ENCODE measurements at places on chromosomes 12 and 14.

- DNase-seq = no peak
These were observed 44.6 kb upstream of the CNTN1 start for GRCh38 chr12:40647651-40648050.

GRCh38 chr12:93712200-93712599, 35.0 kb downstream of the CRADD start:
- DNase-seq = no peak

DNA sequence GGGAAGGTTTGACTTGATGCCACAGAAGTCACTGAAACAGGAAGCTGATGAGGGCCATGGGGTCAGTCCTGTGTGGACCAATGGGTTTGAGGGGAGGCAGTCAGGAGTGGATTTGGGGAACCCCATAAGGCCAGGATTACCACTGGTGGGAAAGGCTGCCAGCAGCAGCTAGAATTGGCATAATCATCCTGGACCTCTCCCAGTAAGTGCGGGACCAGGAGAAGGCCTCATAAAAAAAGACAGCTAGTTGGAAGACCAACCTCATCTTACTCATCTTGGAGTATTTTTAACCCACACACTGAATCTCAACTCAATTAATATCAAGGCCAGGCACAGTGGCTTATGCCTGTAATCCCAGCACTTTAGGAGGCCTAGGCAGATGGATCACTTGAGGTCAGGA, 22.7 kb downstream of the TBX3 start:
- no peak for DNase-seq

- no peak for DNase-seq
These were observed 69.2 kb upstream of the LTA4H start for GRCh38 chr12:96104566-96104965.

DNA sequence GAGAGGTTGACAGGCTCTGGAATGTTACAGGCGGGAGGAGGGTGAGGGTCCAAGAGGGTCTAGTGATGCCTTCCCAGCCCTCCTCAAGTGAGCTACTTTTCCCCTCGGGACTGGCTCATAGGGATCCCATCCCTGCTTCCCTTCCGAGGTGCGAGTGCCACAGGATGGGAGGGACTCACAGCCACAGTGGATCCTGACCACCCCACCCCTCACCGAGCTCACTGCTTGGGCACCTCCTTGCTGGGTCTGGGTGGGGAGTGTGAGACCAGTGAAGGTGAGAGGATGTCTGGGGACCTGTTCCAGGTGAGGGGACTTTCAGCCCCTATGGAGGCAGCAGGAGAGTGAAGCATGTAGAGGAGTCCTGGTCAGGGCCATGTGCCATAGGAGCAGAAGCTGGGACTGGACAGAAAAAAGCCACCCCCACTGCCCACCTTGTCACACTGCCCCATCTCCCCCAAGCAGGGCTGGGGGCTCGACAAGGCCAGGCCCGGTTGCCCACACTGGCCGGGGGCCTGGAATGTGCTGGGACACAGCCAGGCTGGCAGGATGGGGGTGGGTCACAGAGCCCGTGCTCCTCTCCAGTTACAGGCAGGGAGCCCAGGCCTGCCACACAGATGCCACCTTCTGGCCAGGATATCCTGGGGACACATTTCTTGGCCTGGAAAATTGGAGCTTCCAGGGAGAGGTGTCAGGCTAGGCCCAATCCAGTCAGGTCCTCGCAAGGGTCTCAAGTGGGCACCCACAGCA, 1.7 kb upstream of the TNS2 start:
- peak; percentile 71 for DNase-seq

DNA sequence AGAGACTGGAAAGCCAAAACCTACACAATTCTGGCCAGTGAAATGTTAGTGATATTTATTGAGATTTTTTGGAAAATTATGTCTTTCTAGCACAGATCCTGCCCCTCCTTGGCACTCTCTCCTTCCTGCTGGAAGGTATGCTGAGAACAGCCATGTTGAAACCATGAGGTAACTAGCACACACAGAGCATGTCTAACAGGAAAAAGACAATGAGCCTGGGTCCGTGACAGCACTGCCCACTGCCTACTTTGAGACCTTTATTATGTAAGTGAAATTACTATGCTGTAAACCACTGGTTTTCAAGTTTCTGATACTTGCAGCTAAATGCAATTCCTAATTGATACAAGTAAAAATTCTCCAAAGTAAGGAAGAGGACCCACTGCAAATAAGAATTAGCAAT, 81.6 kb upstream of the SINHCAF start:
- no peak for DNase-seq

DNA sequence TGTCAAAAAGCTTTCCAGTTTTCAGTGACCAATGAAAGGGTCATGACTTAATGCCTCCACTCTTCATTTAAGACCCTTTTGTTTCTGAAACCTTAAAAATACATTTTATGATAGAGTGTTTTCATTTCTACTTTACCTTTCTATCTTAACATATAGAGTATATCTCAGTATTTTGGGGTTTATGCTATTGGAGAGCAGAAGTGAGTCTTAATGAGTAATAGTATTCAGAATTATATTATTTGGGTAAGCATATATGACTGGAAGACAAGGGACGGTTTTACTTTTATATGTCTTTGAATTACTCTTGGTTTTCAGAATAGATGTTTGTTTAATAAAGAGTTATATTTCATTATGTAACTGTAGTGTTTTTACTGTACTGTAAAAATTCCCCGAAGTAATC, 10.8 kb downstream of the ARHGAP5 start:
- no peak for DNase-seq

DNA sequence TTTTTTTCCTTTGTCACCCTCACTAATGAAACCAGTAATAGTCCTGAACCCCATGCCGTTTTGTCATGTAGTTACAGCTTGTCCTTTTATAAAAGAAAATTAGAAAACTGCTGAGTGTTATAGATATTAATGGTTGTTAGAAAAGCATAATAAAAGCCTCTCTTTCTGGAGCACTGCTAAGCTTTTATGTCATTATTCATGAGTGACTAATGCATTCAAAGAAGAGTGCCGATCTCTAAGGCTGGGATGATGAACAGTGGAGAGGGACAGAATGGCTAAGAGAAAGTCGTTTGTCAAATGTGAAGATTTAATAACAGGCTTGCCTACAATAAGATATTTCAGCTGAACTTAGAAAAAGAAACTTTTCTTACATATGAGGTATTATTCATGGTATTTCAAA, 121.6 kb downstream of the MGAT4C start:
- no peak for DNase-seq

DNA sequence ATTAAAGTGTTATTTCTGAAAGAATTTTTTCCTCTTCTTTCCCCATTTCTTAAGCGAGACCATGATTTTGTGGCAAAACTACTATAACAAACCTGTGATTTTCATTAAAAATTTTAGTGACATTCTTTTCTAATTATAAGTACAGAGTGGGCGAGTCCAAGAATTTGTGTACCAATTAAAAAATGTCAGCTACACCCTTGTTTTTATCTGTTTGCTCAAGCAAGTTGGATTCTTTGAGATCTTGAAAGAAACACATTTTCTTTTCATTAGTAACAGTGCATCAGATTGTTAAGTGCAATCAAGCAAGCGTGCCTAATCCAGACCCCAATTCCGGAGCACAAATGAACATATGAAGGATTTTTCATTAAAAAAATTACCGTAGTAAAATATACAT, 338.8 kb upstream of the DDHD1 start:
- no peak for DNase-seq

- no peak for DNase-seq
These were observed 10.3 kb downstream of the ZBTB39 start for GRCh38 chr12:56995930-56996496.

GRCh38 chr12:42696406-42697149, 107.0 kb upstream of the PRICKLE1 start:
- DNase-seq = peak; percentile 89

DNA sequence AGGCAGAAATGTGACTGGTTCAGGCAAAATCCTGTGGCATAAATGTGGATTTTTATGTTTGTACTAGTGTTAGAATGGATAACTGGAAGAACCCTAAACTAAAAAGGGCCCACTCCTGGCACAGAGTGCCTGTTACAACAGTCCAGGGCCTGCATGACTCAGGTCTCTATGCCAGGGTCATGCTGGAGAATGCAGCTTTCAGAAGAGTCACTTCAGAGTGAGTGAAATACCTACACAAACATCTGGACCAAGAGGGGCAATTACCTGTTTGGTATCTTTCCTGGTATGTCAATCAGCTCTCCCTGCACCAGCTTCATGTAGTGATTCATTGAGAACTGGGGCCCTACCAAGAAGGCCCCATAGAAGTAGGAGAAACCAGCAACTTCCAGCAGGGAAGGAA, 10.0 kb downstream of the EMG1 start:
- no peak for DNase-seq

- no peak for DNase-seq
These were observed 18.6 kb downstream of the PSMC1 start for GRCh38 chr14:90274808-90275457.

- peak; percentile 60 for DNase-seq
These were observed 62.3 kb downstream of the BEGAIN start for GRCh38 chr14:100524933-100525243.

GRCh38 chr14:35301735-35302528, 9.8 kb downstream of the PSMA6 start:
- DNase-seq = no peak

DNA sequence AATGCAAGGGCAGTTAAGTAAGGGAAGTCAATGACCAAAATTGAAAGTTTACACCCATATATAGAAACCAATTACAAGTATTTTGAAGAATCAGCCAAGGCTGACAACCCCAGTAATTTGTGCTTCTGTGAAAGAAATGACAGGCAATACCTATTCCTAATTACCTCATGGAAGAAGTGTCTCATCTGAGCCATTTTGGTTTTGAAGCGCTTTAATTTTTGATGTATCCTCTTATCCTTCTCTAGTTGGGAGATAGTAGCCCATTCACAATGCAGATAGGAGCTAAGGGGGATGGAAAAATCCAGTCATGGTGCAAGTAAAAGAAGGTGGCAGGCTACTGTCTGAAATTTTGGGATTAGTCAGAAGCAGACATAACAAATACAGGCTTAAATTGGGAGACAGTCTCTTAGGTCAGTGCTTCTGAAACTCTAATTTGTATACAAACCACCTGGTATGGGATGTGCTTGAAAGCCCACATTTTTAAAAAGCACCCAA, 30.4 kb upstream of the SUPT16H start:
- DNase-seq = no peak

DNA sequence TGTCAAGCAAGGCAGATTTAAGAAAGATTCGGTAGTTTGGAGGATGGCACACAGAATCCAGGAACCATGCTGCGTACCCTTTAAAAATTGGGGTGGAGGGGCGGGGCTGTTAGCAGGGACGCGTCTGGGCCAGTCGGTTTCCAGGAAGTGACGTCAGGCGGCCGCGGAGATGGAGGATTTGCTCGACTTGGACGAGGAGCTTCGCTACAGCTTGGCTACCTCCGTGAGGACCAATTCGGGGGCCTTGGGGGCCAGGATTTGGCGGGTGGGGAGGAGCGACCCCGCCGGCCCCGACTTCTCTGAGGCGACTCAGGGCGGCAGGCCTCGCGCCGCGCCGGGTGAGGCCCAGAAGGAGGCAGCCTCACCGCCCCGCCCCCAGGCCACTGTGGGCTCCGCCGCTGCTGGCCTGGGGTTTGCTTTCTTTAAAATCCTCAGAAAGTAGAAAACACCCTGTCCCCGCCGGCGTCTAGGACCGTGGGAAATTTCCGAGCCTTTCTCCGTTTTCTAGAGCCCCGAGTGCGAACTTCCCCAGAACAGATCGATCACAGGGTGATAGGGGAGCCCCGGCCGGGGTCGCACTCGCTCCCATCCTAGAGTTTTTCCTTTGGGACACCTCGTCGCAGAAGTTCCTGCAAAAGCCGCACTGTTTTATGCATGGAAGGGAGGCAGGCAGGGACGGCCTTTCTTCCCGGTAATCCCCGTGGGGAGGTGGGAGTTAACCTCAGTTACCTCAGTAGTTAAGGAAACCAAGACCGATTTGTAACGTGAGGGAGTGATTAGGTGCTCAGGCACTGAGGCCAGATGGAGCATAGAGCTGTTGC, at the start of gene IFT43:
Gene IFT43 (plus strand): TSS at position 146 of the 821 bp plus-strand sequence. CDS start 24 bp downstream, at position 170.
- peak; percentile 94 for DNase-seq

GRCh38 chr12:42118136-42118879, 26.4 kb downstream of the GXYLT1 start:
- no peak for DNase-seq

DNA sequence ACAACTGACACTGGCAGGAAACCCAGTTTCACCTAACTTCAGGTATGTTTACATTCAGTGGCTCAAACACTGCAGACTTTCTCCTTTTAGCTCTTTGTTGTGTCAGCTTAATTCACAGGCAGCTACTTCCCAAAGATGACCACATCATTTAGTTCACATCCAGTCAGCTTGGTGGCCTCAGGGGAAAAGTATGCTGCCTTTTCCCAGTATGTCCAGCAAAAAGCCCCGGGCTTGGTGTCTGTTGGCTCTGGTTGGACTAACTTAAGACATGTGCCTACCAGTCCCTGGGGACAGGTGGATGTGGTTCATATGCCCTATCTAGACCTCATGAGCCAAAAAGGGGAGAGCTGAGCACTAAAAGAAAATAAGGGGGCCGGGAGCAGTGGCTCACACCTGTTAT, 56.4 kb downstream of the GOLGA5 start:
- no peak for DNase-seq

GRCh38 chr12:78149459-78149858, 318.8 kb downstream of the NAV3 start:
- no peak for DNase-seq

- DNase-seq = no peak
These were observed 266.2 kb downstream of the RAD51B start for GRCh38 chr14:68085742-68086141.

DNA sequence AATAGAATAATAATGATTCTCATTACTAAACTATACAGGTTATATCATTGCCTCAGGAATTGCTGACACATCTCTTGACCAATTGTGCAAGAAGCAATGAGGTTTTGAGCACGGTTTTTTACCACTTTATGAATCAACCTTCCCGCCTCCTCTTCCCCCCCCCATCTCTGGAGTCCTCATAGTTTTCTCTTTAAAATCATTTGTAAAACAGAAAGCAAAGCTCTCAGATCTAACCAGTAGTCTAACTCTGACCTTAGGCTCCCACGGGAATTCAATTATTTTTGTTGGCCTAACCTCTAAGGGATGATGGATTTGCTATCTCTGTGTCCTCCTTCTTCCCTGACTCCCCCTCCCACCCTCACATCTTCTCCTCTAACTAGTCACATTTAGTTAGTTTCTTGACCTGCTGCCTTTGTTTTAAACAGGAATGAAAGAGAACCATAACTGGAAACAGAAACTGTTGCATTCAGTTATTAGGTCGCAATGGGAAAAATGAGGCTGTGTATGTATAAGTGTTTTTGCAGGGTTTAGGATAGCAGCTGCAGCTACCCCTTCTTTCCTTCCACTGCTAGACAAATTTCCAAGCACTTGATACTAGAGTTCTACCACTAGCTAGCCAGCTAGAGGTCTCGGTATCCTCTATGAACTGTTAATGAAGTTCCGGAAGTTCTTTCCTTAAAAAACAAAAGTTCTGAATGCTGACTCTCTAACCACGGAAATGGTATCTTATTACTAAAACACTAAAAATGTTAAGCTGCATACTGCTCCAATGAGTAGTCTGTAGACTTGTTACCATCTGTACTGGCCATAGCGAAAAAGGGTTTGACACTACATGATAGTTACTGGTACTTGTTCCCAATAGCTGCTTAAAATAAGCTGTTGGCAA, 65.4 kb downstream of the TAOK3 start:
- DNase-seq = no peak

GRCh38 chr12:100154474-100155247, 12.0 kb upstream of the BLTP3B start:
- peak; percentile 67 for DNase-seq
